Stimulated activated CD8-positive, alpha-beta memory T cell treated with anti-CD3 and anti-CD28 coated beads, Interleukin-7, amount 100 ng/mL, for 1 hour (primary cell): ENCODE measurements at places on chromosomes 2 and 18.

DNA sequence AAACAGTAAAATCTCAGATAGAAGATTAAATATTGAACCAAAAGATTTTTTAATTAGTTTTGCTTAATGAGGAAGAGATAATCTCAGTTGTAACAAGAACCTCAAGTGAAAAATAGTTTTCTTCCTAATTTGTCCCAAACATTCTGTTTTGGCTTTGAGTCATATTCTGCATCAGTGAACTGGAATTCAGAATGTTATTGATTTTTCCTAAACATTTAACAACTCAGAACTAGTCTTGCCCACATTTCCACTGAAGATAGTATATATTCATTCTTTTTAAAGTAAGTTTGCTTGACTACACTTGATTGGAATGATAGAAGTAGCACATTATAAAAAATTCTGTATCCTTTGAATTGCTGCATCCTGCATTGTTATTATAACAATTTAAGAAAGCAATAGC lies 85.7 kb upstream of the UGP2 start:
- no peak for DNase-seq

GRCh38 chr2:44805401-44806235 lies 135.9 kb upstream of the SIX3 start:
- no peak for DNase-seq

DNA sequence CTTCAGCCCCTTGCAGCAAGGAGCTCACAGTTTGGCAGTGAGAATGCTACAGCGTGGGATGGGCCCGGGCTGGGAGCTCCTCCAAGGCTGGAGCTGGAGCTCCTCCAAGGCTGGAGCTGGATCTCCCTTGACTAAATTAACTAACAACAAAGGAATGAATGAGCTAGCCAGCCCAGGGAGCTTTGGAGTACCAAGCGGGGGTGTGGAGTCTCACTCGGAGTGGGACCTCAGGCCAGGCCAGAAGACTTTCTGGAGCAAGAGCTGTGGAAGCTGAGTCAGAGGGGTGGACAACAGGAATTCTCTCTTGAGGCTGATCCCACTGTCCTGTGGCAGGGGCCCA lies 244.7 kb upstream of the HS6ST1 start:
- DNase-seq: no peak

DNA sequence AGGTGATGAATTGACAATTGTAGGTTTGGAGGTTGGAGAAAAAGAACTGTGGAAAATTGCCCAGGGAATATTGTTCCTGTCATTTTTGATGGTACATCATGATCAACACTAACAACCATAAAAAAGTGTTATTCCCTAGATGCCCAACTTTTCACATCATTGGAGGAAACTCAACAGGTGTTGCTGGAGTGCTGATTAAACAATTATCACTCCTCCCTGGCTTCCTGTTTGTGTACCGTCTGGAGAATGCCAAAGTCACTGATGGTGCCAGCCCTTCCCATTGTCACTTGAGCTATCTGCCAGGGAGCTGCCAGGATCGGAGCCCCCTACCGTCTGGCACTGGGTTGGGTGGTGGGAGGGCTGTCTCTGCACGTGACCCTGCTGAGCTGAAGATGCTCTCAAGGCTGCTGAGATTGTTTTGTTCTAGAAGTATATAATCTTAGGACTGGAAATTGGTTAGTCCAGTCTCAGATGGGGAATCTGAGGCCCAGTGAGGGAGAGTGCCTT lies 156.9 kb downstream of the PRKCE start:
- no peak for DNase-seq

DNA sequence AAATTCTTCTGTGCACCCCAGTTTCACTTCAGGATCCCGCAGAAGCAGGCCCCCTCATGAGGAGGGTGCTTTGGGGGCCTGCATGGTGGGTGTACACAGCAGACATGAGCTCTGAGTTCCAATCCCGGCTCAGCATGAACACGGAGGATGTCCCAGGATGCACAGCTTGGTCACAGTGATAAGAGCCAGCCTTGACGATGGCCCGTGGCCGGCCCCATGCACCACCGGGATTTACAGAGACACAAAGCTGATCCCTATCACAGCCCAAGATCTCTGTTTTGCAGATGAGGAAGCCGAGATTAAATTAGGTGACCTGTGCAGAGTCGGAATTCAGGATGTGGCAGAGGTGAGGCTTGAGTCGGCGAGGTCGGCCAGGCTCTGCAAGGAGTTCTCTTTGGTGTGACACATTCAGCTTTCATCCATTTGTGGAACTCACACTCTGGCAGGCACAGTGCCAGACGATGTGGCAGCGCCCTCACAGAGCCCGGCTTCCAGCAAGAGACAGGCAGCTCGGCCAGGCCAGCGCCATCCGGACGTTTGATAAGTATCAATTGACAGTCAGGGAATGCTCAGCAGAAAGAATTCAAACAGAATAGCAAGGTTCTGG lies 456.3 kb upstream of the MYT1L start:
- no peak for DNase-seq

DNA sequence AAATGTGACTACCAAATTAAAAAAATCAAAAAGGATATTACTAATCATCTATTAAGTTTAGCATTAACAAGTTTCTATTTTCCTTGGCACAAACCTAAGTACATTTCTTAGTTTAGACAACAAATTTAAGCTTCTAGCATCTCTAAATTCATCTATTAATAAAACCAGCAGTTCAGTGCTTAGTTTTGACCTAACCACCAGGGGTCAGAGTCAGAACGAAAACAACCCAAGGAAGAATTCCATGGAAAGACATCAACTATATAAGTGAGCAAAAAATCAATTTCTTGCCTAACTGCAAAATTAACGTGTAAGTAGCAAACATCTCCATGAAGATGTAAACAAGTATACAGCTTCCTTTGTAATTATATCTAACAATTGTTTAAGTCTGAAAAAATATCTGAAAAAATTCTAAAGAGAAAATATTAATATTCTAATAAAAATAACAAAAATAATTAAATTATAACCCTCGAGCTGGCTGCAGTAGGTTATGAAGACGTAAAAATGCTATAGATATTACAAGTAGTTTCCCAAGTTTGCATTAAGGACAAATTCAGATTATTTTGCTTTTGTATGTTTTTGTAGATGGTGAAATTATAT lies 83.7 kb downstream of the CERKL start:
- no peak for DNase-seq

- DNase-seq: no peak
These were observed 87.1 kb downstream of the PXDN start for GRCh38 chr2:1656961-1657841.

- DNase-seq: no peak
These were observed 178.1 kb upstream of the CYP26B1 start for GRCh38 chr2:72325592-72326422.

DNA sequence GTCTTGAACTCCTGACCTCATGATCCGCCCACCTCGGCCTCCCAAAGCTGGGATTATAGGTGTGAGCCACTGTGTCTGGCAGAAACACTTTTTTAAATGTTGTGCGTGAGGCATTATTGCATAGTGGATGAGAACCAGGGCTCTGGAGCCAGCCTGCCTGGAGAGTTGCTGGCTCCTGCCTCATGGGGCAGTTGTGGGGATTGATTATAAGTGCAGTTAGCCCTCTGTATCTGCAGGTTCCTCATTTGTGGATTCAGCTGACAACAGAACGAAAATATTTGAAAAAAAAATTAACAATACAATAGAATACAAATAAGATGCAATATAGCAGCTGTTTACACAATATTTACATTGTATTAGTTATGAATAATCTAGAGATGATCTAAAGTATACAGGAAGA lies 129.4 kb upstream of the EML6 start:
- no peak for DNase-seq

GRCh38 chr2:29174937-29175336 lies 59.7 kb downstream of the CLIP4 start:
- DNase-seq: no peak

GRCh38 chr2:218406949-218407618 lies 7.4 kb downstream of the CTDSP1 start:
- no peak for DNase-seq

DNA sequence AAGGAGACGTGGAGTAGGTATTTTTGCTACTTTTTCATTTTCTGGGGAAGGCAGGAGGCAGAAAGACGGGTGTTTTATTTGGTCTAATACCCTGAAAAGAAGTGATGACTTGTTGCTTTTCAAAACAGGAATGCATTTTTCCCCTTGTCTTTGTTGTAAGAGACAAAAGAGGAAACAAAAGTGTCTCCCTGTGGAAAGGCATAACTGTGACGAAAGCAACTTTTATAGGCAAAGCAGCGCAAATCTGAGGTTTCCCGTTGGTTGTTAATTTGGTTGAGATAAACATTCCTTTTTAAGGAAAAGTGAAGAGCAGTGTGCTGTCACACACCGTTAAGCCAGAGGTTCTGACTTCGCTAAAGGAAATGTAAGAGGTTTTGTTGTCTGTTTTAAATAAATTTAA lies 3.4 kb downstream of the FZD7 start:
- no peak for DNase-seq

DNA sequence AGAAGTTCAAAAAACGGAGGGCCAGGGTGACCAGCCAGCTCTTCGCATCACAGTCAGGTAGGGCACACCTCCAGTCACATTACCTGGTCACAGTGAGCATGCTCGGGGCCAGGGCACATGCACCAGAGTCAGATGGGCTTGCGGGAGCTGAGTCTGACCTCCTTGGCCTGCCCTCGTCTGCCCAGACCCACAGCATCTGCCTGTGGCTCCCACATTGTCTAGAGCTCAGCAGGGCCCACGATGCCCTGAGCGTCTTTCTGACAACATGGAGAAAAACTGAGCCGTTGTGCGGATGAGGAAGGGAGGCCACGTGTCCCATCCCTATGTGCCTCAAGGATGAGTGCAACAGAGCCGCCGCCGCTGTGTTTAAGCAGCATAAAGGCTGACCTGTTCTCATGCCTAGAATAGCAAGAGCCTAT lies 37.6 kb downstream of the CRACDL start:
- no peak for DNase-seq

- DNase-seq: no peak
These were observed 34.1 kb downstream of the SS18 start for GRCh38 chr18:26056291-26056690.

DNA sequence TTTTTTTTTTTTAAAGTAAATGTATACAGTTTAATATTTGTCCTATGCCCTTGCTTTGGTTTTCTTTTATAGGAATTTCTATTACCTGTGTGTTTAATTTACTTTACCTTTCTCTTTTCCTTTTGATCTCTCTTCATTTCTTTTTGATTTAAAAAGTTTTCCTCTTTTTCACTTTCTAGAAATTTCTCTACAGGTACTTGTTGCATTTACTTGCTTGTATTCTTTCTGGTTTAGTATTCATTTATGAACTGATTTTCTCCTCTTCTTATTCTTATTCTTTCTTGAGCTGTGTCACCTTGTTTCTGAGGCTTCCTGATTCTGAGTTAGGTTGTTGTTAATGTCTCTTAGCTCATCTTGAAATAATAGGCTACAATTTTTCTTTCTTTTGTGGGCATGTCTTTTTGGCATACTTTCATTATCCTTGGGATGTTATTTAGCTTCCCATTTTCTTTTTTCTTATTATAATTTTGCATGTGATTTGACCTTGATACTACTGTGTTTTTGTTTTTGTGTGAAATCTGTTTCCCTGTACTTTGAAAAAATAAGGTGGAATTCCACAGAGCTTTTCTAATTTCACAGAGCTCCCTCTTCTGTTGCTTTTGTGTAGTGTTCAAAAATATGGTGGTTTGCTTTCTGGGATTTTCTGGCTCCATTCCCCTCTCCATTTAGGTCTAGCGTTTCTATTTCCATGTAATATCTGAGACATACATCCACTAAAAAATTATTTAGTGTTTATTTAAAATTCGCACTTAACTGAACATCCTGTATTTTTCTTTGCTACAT lies 25.5 kb upstream of the ALMS1 start:
- no peak for DNase-seq

DNA sequence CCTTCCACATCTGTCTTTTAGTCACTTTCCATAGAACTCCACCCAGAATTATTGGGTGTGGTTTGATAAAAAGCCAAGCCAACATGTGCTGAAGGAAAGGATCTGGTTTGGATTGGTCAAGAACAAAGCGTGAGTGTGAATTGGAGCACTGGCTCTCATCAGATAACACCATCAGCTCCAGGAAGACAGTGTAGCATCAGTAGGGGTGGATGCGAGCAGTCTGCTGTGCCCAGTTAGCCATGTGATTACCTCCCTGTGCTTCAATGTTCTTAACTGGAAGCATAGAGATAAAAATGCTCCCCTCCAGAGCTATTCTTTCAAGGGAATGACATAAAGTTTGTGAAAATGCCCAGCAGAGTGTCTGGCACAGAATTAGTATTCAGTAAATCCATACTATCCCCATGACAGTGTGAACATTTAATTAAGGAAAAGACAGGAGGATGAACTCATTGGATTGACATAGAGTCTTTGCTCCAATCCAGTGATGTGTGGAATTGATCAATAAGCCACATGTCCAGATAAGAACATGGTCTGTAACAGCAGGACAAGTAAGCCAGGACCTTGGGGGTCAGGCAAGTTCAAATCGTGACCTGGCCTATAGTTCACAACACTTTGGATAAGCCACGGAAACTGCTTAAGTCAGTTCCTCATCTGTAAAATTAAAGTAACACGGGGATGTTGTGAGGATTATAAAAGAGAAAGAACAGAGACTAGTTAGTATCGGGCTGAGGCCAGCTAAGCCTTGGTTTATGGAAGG lies 68.0 kb downstream of the FAM124B start:
- DNase-seq: no peak

DNA sequence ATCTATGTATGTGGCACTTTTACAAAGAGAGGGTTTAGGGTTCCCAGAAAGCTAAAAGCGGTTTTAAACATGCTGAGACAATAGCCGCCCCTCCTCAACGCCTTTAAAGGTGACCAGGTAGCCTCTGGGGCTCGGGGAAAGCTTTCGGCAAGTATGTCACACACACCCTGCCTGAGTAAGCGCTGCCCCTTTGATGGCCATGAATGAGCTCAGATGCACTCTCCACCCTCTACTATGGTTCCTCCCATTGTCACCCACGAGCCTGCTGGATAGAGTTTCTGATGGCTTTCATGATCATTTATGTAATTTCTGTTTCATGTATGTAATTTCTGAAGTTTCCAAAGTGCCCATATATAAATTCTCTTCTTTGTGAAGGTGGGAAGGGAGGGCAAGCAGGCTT lies 44.1 kb upstream of the GRHL1 start:
- DNase-seq: no peak

- no peak for DNase-seq
These were observed 650 bp downstream of the ORMDL1 start for GRCh38 chr2:189783451-189783926.

DNA sequence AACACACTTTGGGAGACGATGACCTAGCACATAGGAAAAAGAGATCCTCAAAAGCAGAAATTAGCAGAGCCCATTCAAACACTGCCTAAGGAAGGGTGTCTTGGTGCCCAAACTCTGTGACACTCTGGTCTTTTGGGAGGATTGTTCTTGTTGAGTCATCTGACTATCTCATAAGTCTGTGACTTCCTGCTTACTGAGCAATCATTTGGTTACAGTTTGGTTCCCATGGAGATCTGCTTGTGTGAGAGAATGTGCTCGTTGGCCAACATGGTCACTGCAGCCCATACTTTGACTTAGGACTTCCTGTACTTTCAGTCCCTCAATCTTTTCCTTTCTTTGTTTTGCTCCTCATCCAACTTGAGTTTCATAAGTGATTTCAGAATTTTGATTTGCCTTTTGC lies 602.9 kb downstream of the NYAP2 start:
- no peak for DNase-seq

- DNase-seq: no peak
These were observed 68.7 kb upstream of the STK39 start for GRCh38 chr2:168316073-168316440.
